Left renal cortex interstitium (tissue), 4 donors: ENCODE measurements at places on chromosomes 1 and 21. TPM values are rescaled to one million over a fixed set of nuclear protein-coding genes. Genes with fewer than 3 reads are reported as not detected.

DNA sequence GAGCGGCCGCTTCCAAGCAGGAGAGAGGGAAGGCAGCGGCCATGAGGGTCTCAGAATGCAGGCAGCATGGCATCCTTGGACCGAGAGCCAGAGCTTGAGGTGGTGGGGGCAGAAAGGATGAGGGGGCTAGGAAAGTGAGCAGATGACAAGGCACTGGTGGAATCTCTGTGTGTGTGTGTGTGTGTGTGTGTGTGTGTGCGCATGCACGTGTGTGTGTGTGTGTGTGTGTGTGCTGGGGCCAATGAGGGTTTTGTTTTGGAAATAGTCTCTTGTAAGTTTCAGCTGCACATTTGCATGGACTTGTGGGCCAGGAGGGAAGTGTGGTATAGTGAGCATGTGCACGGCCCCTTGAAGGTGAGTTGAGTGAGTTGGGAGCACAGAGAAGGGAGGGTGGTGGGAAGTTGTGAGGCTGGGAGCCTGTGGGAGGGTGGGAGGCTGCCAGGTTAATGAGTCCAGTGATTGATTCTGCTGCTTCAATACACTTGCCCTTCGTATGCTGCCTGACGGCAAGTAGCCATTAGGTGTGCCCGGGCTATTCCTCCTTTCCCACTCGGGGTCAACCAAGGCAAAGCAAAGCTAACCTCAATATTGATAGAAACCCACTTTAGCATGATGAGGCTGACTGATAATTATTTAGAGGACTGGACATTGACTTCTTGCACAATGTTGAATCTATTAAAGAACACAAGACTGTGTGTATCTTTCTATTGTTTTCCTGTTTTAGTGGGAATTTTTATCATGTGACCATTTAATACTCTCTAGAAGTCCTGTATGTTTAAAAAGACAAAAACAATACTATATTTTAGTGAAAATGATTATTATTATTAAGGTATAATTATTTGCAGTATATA, 80.3 kb downstream of the PROX1 start:
- DNase-seq = no peak

DNA sequence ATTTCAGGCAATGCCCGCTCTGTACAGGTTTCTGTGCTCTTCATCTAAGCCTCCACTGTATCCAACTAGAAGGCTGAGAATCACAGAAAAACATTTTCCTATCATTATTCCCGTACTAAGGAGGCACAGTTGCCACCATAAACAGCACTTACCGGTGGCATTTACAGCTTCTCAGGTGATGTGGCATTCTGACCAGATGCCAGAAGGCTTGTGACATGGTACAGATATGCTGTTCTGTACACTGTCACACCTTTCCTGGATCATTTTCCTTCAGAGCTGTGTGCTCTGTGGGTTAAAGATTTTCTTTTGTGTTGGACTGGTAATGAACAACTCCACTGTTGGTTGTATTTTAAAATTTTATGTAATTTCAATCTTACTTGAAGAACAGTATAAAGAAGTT, 4.0 kb upstream of the UAP1 start:
- DNase-seq = no peak

Gene LAMB3
- polyA plus RNA-seq = 1.7 TPM

Gene PIGR
- polyA plus RNA-seq = 2.4 TPM

DNA sequence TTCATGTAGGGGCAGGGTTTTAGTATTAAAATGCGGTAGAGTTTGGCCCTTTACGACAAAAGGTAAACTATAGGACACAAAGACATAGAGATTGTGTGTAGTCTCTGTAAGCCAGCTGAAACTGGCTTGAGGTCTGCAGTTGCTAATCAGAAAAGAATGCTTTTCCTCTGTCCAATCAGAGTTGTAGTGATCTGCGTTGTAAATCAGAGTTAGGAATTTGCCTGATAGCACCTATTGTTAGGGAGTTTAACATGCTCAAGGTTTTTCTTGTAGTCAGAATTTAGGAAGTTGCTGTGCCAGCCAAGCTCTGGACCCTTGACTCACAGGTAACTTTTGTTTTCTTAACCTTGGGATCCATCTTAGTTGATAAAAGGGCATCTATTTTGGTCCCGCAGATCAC, 61.2 kb upstream of the VTCN1 start:
- DNase-seq = no peak
